ENCODE measurements at places on chromosomes 2 and 18.

GRCh38 chr2:37829616-37830395 is 95.3 kb upstream of the RMDN2 start:
- no peak for DNase-seq

- no peak for DNase-seq
Observed at GRCh38 chr2:161898633-161899032, 175.4 kb downstream of the DPP4 start.

DNA sequence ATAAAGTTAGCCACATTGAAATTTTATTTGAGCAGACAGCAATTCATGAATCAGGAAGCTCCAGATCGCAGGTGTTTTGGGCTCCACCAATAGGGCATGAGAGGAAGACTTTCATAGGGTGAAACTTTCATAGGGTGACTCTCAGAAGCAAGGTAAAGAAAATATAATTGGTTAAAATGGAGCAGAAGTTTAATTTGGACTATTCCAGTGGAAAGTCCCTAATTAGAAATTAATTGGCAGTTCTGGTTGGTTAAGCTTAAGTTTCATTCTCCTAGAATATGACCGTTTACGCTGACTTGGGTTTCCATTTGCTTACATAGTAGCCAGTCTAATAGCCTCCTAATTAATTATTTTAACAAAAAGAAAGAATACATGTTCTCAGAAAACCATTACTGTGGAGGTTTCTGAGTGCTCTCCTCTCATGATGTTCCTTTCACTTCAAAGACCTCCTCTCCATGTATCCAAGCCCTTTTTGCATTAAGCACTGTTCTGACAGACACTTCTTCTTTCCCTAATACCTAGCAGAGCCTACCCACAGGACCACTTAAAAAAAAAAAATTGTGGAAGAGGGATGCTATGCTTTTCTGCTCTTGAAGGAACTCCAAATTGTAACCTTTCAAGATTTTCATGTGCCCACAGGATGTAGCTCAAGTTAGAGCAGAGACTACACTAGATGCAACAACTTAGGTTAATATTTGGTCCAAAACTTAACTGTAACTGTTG is 99.1 kb downstream of the MREG start:
- DNase-seq, result no peak

GRCh38 chr2:107669335-107669734 is 157.4 kb upstream of the RGPD4 start:
- DNase-seq, result no peak

DNA sequence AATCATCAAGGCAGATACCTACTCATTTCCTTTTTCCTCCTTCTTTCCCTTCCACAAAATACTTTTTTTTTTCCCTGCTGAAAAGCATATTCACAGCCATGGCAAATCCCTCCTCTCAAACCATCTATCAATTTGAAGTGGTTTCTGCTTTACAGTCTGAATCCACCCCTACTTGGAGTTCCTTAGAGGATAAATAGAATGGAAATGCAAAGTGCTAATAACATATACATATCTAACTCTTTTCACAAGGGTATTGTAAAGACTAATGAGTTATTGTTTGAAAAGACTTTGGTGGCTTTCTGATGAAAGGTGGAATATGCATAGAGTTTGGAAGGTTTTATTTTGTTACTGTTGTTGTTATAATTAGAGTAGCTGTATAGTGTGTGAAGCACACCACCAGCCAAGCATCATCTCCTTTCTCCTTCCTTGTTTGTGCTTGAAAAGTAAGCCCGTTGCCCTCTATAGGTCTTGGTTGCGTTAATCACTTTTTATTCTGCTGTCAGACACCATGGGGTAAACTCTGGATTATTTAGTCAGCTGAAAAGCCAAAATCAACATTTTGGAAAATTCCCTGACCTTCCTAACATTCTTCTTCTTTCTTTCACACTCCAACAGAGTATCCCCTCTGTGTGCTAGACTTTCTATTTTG is 2126.9 kb upstream of the CELF4 start:
- no peak for DNase-seq

GRCh38 chr2:637406-637776 is 39.8 kb downstream of the TMEM18 start:
- DNase-seq, result no peak

GRCh38 chr2:48779019-48779716 is 23.6 kb upstream of the LHCGR start:
- DNase-seq, result no peak

GRCh38 chr18:41720226-41720625 is 234.8 kb upstream of the PIK3C3 start:
- DNase-seq, result no peak

- DNase-seq, result no peak
Observed at GRCh38 chr2:95075440-95076132, 46.0 kb downstream of the MRPS5 start.

Data from body of pancreas (tissue), 4 donors.